Hepatocyte (in vitro differentiated cells): ENCODE measurements at places on chromosomes 5 and 9.

DNA sequence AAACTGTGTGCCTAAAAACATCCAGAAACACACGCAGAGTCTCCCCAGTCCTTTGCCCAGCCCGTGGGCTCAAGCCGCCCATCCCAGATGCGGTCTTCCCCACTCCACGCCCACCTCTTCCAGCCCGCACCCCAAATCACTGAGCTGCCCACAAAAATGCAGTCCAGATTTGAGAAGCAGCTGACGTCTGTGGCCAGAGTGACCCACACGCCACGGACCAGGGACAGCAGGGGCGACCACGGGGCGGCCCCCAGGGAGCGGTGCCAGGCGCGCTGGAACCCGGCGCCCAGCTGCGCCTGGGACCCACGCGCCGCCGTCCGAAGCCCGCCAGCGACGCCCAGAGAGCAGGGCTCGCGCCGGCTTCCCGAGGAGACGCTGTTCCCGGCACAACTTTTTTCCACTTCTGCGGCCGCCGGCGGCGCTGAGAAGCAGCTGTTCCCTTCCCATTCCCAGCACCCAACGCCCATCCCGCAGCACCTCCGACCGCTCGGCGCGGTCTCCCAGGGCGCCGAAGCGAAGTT is 674 bp downstream of the LHFPL2 start:
- peak; percentile 78 for DNase-seq

- no peak for DNase-seq
Measured at GRCh38 chr9:96423322-96423984, 5.3 kb upstream of the ZNF367 start.

- no peak for DNase-seq
Measured at GRCh38 chr9:120899490-120900068, 22.6 kb upstream of the PHF19 start.

DNA sequence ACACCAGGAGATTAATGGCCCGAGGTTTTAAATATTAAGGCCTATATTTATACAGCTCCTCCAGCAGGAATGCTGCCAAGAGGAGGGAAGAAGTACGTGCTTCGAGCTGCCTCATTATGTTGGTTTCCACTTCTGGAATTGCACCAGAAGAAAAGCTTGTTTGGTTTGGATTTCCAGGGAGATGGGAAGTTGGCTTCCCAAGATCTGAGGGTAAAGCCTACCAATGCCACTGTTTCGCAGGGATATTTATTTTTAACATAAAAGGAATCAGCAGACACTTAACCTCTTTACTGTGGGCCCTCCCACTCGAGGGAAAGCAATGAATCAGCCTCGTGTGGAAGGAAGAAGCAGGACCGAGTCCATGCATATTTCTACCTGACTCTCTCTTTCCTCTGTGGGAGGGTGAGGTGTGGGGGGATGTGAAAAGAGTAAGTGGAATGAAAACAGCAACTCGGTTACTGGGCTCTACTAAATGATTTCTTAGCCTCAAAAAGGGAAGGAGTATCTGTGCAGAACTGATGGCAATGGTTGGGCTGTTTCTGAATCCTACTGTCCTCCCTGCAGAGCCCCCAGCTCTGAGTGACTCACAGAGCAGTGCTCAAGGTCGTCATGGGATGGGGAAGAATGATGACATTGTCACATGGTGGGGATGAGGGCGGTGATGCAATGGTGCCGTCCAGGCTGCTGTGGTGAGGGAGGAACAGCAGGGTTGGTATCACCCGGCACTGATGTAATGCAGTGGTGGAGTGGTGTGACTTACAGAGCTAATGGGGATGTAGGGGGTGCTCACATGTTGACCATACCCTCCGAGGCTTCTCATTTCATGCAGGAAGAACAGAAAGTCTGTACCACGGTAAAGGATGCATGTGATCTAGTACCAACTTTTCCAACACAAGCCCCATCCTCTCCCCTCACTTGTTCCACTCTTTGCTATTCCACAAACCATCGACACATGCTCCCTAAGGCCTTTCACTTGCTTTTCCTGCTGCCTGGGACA is 215.0 kb upstream of the PANK3 start:
- DNase-seq, result peak; percentile 55

- no peak for DNase-seq
Measured at GRCh38 chr5:132099076-132099748, 25.6 kb downstream of the CSF2 start.
